Spleen (tissue), 13 donors: ENCODE measurements at places on chromosomes 1 and 21. TPM values are rescaled to one million over a fixed set of nuclear protein-coding genes. Genes with fewer than 3 reads are reported as not detected.

DNA sequence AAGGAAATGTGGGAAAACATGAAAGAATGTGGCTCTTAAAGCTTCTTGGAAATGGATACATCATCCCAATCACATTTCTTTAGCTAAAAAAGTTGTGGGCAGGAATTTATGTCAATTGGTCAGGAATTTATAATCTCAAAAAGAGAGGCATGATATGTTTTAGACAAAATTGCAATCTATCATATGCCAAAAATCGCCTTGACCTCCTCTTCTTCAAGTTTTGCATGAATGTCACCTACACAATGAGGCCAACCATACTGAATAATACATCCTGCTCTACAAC, 42.4 kb downstream of the ATP6V1G3 start:
- H3K27me3 ChIP-seq, result no peaks in the 10 kb centered on the region
- H3K4me3 ChIP-seq, result no peak overlapping the region
- H3K27ac ChIP-seq, result peak overlapping the region; percentile 37
- H3K4me1 ChIP-seq, result peaks cover 7% of the 10 kb centered on the region

DNA sequence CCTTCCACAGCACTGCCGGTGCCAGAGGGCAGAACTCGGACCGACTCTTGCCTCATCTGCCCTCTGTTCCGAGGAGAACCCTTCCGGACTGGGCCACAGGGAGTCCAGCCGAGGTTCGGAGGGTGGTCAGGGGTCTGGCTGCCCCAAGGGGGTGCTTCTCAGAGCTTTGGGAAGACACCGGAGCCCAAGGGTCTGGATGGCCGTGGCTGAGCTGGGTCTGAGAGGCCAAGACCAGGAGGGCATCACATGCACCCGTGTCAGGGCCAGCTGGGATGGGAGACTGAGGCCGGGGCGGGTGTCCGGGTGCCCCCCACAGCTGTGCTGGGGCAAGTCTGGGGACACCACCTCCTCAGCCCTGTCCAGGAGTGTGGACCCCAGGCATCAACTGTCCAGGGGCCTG, 51.1 kb downstream of the SLX9 start:
- H3K27me3 ChIP-seq, result no peaks in the 10 kb centered on the region
- H3K27ac ChIP-seq, result no peak overlapping the region
- no peak overlapping the region for H3K4me3 ChIP-seq
- peak; percentile 66 for DNase-seq
- peaks cover 16% of the 10 kb centered on the region for H3K4me1 ChIP-seq

- no peak overlapping the region for H3K4me3 ChIP-seq
- no peaks in the 10 kb centered on the region for H3K4me1 ChIP-seq
- no peaks in the 10 kb centered on the region for H3K27me3 ChIP-seq
These were observed 92.8 kb downstream of the SEC16B start for GRCh38 chr1:177877086-177877485.

DNA sequence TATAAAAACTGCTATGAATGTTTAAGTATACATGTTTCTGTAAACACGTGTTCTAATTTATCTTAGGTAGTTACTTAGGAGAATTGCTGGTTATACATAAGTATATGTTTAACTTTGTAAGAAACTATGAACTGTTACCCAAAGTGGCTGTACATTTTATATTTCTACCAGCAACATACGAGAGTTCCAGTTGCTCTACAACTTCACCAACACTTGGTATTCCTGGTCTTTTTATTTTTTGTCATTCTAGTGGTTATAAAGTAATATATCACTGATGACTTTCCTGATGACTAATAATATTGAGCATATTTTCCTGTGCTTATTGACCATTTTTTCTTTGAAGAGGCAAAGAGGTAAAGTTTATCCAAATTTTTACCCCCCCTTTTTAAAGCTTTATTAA, 76.0 kb downstream of the KIAA0319L start:
- H3K36me3 ChIP-seq, result peaks cover 36% of the 10 kb centered on the region
- no peak overlapping the region for H3K27ac ChIP-seq
- no peak overlapping the region for H3K4me3 ChIP-seq
- H3K27me3 ChIP-seq, result no peaks in the 10 kb centered on the region

GRCh38 chr1:236895665-236896387, 100.7 kb downstream of the MTR start:
- no peak overlapping the region for H3K4me3 ChIP-seq
- no peak overlapping the region for H3K27ac ChIP-seq
- H3K4me1 ChIP-seq, result no peaks in the 10 kb centered on the region
- no peak for DNase-seq
- peaks cover 85% of the 10 kb centered on the region for H3K36me3 ChIP-seq

GRCh38 chr1:170503665-170504064, 28.3 kb upstream of the GORAB start:
- H3K4me1 ChIP-seq, result no peaks in the 10 kb centered on the region
- no peak overlapping the region for H3K4me3 ChIP-seq
- no peak overlapping the region for H3K27ac ChIP-seq
- no peaks in the 10 kb centered on the region for H3K27me3 ChIP-seq
- DNase-seq, result no peak

- no peak overlapping the region for H3K4me3 ChIP-seq
- peaks cover 18% of the 10 kb centered on the region for H3K36me3 ChIP-seq
- H3K27ac ChIP-seq, result peak overlapping the region; percentile 70
- peak; percentile 82 for DNase-seq
- H3K27me3 ChIP-seq, result no peaks in the 10 kb centered on the region
- H3K4me1 ChIP-seq, result peaks cover 65% of the 10 kb centered on the region
These were observed 15.2 kb downstream of the H6PD start for GRCh38 chr1:9249534-9250410.

DNA sequence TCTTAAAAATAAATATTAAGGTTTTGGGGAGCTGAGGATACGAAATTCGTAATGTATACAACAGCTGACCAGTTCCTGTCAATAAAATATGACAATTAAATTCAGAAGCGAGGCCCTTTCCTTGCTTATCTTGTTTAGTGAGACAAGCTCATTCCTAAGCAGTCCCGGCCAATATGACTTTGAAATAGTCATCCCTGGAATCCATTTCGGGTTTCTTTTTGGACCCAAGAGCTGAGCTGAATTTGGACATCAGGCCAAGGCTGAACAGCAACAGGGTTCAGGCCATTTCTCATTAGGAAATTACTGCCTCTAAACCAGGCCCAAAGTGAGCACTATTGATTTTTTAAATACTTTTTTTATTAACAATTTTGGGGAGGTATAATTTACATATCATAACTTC, 17.3 kb upstream of the FMN2 start:
- no peaks in the 10 kb centered on the region for H3K4me1 ChIP-seq
- H3K4me3 ChIP-seq, result no peak overlapping the region
- DNase-seq, result no peak
- no peaks in the 10 kb centered on the region for H3K27me3 ChIP-seq
- H3K36me3 ChIP-seq, result no peaks in the 10 kb centered on the region

DNA sequence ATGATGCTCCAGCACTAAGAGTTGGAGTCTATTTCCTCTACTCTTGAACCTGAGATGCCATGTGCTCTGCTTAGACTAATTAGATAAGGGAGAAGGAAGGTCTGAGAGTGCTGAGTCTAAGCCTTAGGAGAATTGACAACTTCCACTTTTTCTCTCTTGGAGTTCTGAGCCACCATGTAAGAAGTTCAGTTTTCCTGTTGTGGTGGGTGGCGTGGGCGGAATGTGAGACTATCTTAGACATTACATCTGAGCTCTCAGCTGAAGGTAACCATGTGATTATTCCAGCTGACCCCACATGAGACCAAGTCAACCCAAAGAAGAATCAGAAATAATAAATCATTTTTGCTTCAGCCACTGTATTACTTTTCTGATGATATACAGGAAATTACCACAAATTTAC, 404.5 kb upstream of the LRRC7 start:
- H3K4me1 ChIP-seq, result no peaks in the 10 kb centered on the region
- no peaks in the 10 kb centered on the region for H3K36me3 ChIP-seq
- H3K27me3 ChIP-seq, result no peaks in the 10 kb centered on the region
- no peak for DNase-seq

GRCh38 chr1:18940303-18941020, 16.0 kb downstream of the IFFO2 start:
- peaks cover 100% of the 10 kb centered on the region for H3K4me1 ChIP-seq
- no peak for DNase-seq

DNA sequence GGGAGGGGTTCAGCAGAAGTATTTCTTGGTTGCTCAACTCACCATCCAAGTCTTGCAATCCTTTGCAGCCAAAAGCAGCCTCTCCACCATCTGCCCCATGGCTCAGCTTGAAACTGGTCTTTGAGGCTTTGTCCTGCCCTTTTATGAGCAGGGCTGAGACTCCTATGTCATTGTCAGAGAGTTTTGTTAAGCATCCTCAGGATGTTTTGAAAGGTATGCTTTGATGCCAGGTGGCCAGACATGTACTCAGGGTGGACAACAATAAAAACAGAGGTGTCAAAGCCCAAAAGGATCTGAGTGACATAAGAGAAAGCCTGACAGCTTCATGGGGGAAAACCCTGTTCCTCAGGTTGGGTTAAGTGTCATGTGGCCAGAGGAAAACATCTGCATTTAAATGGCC, 310.5 kb downstream of the PRDM2 start:
- no peak overlapping the region for H3K4me3 ChIP-seq
- H3K4me1 ChIP-seq, result no peaks in the 10 kb centered on the region
- DNase-seq, result no peak
- H3K27me3 ChIP-seq, result peaks cover 18% of the 10 kb centered on the region

DNA sequence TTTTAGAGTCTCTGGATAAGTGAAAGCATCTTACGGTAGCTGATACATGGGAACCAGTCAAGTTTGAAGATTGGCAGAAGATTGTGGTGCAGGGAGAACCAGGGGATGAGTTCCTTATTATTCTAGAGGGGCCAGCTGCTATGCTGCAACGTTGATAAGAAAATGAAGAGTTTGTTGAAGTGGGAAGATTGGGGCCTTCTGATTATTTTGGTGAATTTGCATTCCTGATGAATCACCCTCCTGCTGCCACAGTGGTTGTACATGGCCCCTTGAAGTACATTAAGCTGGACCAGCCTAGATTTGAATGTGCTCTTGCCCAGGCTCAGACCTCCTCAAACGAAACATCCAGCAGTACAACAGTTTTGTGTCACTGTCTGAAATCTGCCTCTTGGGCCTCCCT, 45.9 kb downstream of the BTBD8 start:
- no peaks in the 10 kb centered on the region for H3K4me1 ChIP-seq
- no peak for DNase-seq
- no peak overlapping the region for H3K4me3 ChIP-seq

DNA sequence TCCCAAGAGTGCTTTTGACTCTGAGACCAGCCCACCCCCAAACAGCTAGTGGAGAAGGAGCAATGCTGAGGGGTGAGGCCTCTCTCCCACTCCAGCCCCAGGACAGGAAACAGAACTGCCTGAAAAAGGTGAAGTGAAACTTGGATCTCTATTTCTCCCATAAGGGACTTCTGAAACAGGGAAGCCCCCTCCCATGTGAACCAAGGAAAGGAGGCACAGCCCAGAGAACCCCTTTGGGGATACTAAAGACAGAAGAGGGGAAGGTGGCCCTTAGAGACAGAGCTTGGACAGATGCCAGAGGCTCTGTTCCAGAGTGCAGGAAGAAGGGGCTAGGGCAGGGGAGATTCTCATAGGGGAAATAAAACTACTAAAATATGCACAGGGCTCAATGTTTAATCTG, 2.9 kb downstream of the TNFAIP8L2 start:
- peaks cover 64% of the 10 kb centered on the region for H3K4me1 ChIP-seq
- DNase-seq, result peak; percentile 22
- no peaks in the 10 kb centered on the region for H3K36me3 ChIP-seq
- no peaks in the 10 kb centered on the region for H3K27me3 ChIP-seq
- peak overlapping the region; percentile 83 for H3K27ac ChIP-seq

Gene PRAMEF17
- polyA plus RNA-seq, result not detected

Gene RGL1
- 14.8 TPM for polyA plus RNA-seq

Gene HPDL
- polyA plus RNA-seq, result 2.3 TPM

Gene ZNF593OS
- polyA plus RNA-seq, result 0.26 TPM

Gene AGMAT
- 4.2 TPM for polyA plus RNA-seq
